ENCODE measurements at places on chromosomes 1 and 21. TPM values are rescaled to one million over a fixed set of nuclear protein-coding genes. Genes with fewer than 3 reads are reported as not detected.

Gene MPZ
- total RNA-seq, result 0.99 TPM

Gene GATAD2B
- total RNA-seq, result 4.2 TPM

Gene IFI44
- total RNA-seq, result 18.1 TPM

Gene KLHDC9
- total RNA-seq, result 0.60 TPM
